ENCODE measurements at places on chromosomes 7 and 10.

- DNase-seq: no peak
Measured at GRCh38 chr7:106609416-106609815, 51.5 kb downstream of the CCDC71L start.

DNA sequence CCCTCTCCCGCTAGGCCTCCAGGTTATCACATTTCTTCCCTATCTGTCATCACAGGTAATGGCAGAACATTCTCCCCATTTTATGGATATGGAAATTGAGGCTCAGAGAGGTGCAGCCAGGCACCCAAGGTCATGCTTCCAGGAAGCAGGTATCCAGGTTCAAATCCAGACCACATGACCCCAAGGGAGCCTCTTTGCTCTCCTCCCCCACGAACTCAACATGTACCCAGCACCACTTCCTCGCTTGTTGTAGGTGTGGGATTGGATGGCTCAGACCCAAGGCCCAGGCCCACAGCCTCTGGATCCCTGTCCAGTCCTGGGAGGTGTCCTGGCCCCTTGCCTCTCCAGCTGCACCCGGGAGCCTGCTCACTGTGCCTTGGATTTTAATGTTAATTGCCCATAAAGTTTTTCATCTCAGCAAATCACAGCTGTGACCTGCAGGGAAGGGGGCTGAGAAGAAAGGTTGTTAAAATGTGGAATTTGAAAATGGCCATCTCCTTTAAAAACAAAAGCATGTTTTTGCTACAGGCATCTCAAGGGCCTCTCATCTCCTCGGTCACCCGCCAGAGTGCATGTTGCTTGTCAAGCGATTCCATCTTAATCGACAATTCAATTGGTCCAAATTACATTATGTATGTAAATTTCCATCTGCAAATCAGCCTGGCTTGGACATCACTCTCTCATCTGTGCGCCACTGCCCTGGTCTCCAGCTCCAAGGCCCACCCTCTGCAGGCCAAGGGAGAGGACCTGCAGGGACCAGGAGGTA lies 205.4 kb upstream of the ZMIZ1 start:
- DNase-seq: no peak

- DNase-seq: no peak
Measured at GRCh38 chr10:31261511-31262311, 57.3 kb upstream of the ZEB1 start.

GRCh38 chr10:123890756-123891143 lies 857 bp downstream of the CPXM2 start:
- no peak for DNase-seq

- DNase-seq: no peak
Measured at GRCh38 chr10:78211561-78212051, 177.9 kb downstream of the RPS24 start.

DNA sequence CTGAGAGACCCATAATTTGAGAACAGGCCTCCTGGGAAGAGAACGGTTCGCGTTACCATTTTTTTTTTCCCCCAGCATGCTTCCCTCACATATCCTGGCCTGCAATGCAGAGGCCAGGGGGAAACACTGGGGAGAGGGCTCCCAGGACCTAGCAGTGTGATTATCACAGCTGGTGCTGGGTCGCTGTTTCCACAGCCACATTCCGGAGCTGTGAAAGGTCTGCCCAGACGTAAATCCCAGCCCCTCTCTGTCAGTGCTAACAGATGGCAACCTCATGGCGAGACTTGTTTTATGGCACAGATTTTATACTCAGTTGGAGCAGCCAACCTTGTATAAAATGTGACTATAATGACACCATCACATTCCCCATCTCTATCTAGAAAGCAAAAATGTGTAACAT lies 150.5 kb downstream of the PLXDC2 start:
- peak; percentile 70 for DNase-seq

- DNase-seq: no peak
Measured at GRCh38 chr7:22671177-22671879, 55.7 kb upstream of the IL6 start.

- no peak for DNase-seq
Measured at GRCh38 chr7:55109404-55110167, 90.8 kb downstream of the EGFR start.

GRCh38 chr7:114086914-114087652 lies 168.3 kb upstream of the PPP1R3A start:
- DNase-seq: no peak

GRCh38 chr10:117439243-117439912 lies 64.1 kb upstream of the PDZD8 start:
- peak; percentile 46 for DNase-seq

DNA sequence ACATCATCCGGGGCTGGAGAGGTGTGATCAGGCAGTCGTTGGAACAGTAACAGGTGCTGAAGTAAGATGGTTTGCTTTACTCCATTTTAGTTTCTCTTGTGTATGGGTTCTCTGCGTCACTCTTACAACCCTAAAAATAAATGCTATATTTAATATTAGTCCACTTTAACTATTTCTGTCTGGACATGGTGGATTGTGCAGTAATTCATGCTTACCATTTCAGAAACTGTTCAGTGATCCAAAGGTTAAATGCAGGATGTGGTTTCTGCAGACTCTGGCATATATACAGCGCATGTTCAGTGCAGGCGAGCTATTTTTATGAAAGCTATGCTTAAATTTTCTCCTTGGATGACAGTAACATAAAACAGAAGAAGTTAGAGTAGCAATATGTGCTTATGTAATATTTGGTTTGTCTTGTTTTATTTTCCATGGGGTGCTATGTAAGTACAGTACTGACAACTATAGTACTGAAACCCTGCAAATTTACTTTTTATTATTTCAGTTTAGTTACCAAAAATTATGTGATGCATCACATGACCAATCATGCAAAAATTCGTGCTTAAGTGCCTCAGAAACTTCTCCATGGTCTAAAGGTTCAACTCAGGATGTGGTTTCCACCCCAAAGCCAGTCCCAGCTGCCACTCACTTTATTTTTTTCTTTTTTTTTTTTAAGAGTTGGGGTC lies 46.6 kb upstream of the GRID1 start:
- DNase-seq: no peak

GRCh38 chr10:114408112-114408967 lies 4.0 kb upstream of the AFAP1L2 start:
- no peak for DNase-seq

DNA sequence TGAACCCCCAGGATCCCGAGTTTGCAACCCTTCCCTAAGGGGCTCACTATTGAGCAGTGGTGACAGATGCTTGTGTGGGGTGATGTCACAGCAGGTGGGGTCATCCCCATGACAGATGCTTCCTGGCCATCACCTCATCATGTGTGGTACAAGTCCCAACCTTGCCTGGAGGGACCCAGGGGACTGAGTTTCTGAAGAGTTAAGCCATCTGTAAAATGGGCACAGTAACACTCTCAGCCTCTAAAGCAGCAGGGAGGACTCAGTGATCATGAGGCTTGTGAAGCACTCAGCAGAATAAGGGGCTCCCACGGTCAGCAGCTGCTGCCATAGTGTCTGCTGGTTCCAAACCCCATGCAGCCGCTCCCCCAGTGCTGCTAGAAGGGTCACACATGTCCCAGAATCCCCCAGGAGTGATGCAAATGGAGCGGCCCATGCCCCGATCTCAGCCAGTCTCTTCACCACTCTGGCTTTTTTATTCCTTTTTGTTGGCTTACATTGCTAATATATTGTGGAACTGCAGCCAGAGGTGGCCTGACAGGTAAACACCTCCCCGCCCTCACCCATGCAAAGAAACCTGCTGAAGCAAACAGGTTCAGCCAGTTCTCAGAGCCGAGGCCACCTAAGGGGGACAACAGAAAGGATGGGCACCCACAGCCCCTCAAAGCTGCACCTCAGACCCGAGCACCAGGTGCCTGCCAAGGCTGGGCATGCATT lies 102.1 kb upstream of the PDGFA start:
- no peak for DNase-seq

DNA sequence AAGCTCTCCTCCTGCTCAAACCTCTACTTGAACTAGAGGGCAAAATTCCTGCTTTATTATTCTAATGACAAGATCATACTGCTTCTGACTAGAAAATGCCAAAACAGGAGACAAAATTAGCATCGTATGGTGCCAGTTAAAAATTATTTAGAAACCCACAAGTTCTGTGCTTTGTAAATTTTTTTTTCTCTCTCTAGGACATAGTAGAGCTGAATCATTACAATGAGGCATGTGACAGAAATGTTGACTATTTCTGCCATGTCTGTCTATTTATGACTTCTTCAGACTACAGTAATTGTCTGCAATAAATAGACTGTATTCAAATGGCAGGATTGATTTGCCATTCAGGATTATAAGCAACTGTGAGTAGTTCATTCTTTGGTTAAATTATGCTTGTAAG lies 335.8 kb downstream of the PRPF18 start:
- no peak for DNase-seq

DNA sequence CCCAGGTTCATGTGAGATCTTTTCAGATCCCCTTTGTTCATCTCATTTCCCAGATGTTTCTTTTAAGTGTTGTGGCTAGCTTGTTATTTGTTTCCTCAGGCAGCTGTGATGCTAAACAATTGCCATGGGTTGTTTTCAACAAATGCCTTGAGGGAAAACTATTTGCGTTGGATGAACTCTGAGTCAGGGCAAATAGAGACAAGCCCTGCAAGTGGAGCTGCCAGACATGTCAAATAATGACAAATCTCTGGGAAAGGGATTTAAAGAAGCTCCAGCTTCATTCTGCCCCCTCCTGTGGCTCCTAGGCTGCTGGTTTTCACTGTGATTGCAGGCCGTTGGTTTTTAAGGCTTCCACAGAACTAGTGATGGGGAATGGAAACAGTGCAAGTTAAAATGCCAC lies 272.4 kb upstream of the SP8 start:
- no peak for DNase-seq

GRCh38 chr7:44224080-44224973 lies 23.5 kb downstream of the YKT6 start:
- no peak for DNase-seq

DNA sequence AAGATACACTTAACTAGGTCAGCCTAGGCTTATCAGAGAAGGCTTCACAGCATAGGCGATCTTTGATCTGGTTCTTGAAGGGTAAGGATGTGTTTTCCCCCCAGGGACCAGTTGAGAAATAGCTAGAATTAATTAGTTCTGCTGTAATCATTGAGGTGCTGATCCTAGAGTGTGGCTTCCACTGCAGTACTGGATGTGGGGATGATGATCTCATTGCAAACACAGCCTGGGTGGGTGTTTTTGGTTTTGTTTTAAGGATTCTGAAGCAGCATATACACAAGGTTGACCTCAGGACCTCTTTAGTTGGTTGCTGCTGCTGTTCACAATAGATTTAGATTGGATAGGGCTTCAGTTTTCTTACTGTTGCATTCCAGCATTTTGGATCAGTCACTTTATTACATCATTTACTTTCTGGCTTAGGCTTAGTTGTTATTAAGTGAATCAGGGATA lies 159.7 kb downstream of the AUTS2 start:
- no peak for DNase-seq

Measured in NCI-H446 treated with DMSO at 0.1 percent for 48 hours (cell line).